Prostate gland (tissue), 2 donors: ENCODE measurements at places on chromosomes 6 and 20. TPM values are rescaled to one million over a fixed set of nuclear protein-coding genes. Genes with fewer than 3 reads are reported as not detected.

DNA sequence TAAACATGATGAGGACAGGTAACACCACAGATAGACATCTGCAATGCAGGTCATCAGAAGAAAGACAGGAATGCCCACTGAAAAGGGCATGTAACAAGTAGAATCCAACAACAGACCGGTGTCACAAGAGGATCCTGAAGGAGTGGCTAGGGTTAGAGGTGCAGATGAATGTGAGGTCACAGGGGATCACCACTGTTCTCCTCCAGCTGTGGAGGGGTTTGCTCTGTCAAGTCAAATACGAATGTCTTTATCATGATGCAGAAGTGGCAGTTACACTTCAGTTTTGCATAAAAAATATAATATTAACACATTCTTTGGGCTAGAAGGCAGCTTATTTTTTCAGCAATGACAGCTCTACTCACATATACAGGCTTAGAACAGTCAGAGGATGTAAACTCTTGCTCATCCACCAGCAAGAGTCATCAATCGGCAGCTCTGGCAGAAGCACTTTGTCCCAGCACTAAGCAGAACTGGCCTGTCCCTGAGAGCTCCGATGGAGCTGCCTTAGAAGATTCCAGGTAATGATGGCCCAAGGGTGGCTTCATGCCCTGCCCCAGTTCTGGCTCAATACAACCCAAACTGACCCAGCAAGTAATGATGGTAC, 130.4 kb upstream of the TRAF3IP2 start:
- H3K36me3 ChIP-seq: no peaks in the 10 kb centered on the region
- no peaks in the 10 kb centered on the region for H3K27me3 ChIP-seq
- no peak overlapping the region for H3K4me3 ChIP-seq

GRCh38 chr6:169340395-169340794, 86.7 kb upstream of the THBS2 start:
- peak; percentile 31 for DNase-seq
- H3K36me3 ChIP-seq: no peaks in the 10 kb centered on the region
- H3K27ac ChIP-seq: no peak overlapping the region
- no peaks in the 10 kb centered on the region for H3K27me3 ChIP-seq
- no peak overlapping the region for H3K4me3 ChIP-seq

- DNase-seq: no peak
- no peak overlapping the region for H3K4me3 ChIP-seq
- H3K4me1 ChIP-seq: no peaks in the 10 kb centered on the region
- H3K27ac ChIP-seq: no peak overlapping the region
- H3K27me3 ChIP-seq: no peaks in the 10 kb centered on the region
Observed at GRCh38 chr20:62112368-62112767, 9.9 kb upstream of the LSM14B start.

GRCh38 chr20:10961651-10962288, 288.0 kb upstream of the JAG1 start:
- no peaks in the 10 kb centered on the region for H3K27me3 ChIP-seq
- no peaks in the 10 kb centered on the region for H3K36me3 ChIP-seq
- H3K27ac ChIP-seq: no peak overlapping the region
- H3K4me1 ChIP-seq: no peaks in the 10 kb centered on the region
- DNase-seq: peak; percentile 46

- no peak overlapping the region for H3K27ac ChIP-seq
- no peaks in the 10 kb centered on the region for H3K36me3 ChIP-seq
- no peaks in the 10 kb centered on the region for H3K27me3 ChIP-seq
- H3K4me1 ChIP-seq: no peaks in the 10 kb centered on the region
- DNase-seq: no peak
Observed at GRCh38 chr6:142823256-142823902, 121.6 kb downstream of the HIVEP2 start.

GRCh38 chr6:23137611-23138010, 568.2 kb downstream of the HDGFL1 start:
- H3K36me3 ChIP-seq: no peaks in the 10 kb centered on the region
- no peak for DNase-seq
- no peaks in the 10 kb centered on the region for H3K4me1 ChIP-seq
- no peak overlapping the region for H3K27ac ChIP-seq
- H3K27me3 ChIP-seq: no peaks in the 10 kb centered on the region

- no peaks in the 10 kb centered on the region for H3K36me3 ChIP-seq
- no peaks in the 10 kb centered on the region for H3K27me3 ChIP-seq
- DNase-seq: no peak
- H3K4me3 ChIP-seq: peak overlapping the region; percentile 58
- peak overlapping the region; percentile 93 for H3K27ac ChIP-seq
Observed at GRCh38 chr6:106513808-106514582, 115.3 kb downstream of the RTN4IP1 start.

DNA sequence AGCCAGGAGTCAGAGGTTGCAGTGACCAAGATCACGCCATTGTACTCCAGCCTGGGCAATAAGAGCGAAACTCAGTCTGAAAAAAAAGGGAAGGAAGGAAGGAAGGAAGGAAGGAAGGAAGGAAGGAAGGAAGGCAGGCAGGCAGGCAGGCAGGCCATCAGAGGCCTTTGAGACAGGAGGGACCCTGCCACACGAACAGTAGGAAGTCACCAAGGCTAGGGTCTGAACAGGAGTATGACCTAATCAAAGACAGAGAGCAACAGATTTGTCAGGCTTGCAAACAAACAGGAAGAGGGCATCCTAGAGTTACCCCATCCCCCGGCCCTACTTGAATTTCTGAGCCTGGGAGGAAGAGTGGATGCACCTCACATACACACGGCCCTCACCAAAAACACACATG, 67.1 kb downstream of the FGD2 start:
- no peak overlapping the region for H3K4me3 ChIP-seq
- H3K36me3 ChIP-seq: no peaks in the 10 kb centered on the region
- no peaks in the 10 kb centered on the region for H3K4me1 ChIP-seq

DNA sequence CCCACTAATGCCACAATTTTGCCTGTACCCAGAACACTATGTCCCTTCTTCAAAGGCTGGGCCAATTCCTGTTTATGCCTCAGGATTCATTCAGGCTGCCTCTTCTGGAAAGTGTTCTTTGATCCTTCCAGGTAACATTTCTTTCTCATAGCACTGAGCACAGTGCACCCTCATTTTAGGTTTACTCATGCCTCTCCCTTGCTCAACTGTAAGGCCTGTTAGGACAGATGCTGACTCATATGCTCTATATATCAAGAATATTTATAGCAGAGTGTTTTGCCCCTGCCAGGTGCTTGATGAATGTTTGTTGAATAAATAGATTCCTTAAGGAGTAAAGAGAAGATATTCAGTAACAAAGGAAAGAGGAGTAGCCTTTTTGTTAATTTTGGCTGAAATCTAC, 263.9 kb downstream of the PHF3 start:
- DNase-seq: peak; percentile 28
- no peaks in the 10 kb centered on the region for H3K36me3 ChIP-seq
- no peaks in the 10 kb centered on the region for H3K4me1 ChIP-seq

DNA sequence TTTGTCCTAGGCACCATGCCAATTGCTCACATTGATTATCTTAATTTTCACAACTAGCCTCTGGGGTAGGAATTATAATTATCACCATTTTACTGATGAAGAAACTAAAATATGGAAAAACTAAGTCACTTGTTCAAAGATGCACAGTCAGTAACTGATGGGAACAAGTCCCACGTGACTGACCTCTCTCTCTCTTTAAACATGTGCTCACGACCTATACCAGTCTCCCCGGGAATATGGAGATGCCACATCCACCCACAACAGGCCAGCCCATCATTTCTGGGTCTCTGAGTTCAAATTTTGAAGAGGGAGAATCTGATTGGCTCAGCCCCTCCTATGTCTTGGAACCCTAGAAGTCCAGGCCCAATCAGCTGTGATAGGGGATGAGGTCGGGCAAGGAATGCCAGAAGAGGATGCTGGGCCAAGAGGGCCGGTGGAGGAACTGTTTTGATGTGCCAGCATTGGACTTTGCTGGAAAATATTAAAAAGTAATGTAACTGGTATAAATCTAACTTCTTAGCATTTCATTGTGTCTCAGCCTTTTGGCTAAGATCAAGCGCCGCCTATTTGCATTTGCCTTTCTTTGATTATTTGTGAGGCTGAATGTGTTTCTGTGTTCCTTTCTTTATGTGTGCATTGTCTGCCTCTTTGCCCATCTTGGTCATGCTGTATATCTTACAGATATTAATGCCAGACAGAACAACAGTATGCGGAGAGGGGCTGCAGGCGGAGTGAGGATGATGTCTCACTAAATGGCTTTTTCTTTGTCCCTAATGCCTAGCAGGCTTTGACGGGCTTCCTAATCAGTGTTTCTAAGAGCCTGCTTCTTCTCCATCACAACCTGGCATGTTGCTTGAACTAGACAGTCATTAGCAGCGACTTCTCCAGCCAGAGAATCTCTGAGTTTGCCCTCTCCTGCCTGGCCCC, 126.6 kb downstream of the VEGFA start:
- no peaks in the 10 kb centered on the region for H3K36me3 ChIP-seq
- no peak overlapping the region for H3K27ac ChIP-seq
- no peak overlapping the region for H3K4me3 ChIP-seq
- H3K27me3 ChIP-seq: no peaks in the 10 kb centered on the region
- no peaks in the 10 kb centered on the region for H3K4me1 ChIP-seq

GRCh38 chr6:101212640-101213039, 180.9 kb upstream of the GRIK2 start:
- no peaks in the 10 kb centered on the region for H3K36me3 ChIP-seq

GRCh38 chr6:12527339-12527738, 189.2 kb upstream of the PHACTR1 start:
- no peaks in the 10 kb centered on the region for H3K4me1 ChIP-seq
- DNase-seq: no peak
- no peaks in the 10 kb centered on the region for H3K27me3 ChIP-seq
- H3K36me3 ChIP-seq: no peaks in the 10 kb centered on the region
- no peak overlapping the region for H3K27ac ChIP-seq

GRCh38 chr6:106626485-106626884, 2.8 kb downstream of the RTN4IP1 start:
- H3K27ac ChIP-seq: no peak overlapping the region
- no peak overlapping the region for H3K4me3 ChIP-seq
- no peaks in the 10 kb centered on the region for H3K27me3 ChIP-seq
- DNase-seq: no peak
- no peaks in the 10 kb centered on the region for H3K4me1 ChIP-seq
- no peaks in the 10 kb centered on the region for H3K36me3 ChIP-seq

GRCh38 chr6:157884756-157885155, 61.7 kb downstream of the SNX9 start:
- no peaks in the 10 kb centered on the region for H3K4me1 ChIP-seq
- H3K27ac ChIP-seq: no peak overlapping the region
- H3K4me3 ChIP-seq: no peak overlapping the region
- DNase-seq: no peak
- no peaks in the 10 kb centered on the region for H3K36me3 ChIP-seq

DNA sequence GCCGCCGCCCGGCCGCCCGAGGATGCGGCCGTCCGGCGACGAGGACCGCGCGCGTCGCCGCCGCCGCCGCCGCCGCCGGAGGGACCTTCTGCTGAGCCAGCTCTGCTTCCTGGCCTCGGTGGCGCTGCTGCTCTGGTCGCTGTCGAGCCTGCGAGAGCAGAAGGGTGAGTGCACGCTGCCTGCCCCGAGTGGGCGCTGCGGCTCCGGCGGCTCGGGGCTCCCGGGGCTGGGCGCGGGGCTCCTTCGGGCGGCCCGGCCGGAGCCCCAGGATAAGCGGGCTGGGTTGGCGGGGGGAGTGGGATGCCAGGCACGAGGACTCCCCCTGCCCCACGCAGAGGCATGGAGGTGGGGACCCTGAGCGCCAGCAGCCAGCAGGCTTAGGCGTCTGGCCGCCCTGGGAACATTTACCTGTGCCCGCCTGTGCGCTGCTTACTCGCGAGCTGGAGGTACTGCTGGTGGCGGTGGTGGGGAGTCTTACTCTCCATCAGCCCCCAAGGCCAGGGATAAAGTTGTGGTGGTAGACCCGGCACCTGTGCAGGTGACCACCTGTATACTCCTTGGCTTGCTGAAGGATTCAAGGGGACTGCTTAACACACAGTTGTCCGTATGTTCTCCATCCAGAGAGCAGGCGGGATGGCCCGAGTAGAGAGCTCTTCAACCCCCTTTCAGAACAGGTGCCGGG, 520 bp downstream of the SLC24A3 start:
- peak overlapping the region; percentile 45 for H3K4me3 ChIP-seq
- H3K36me3 ChIP-seq: no peaks in the 10 kb centered on the region
- H3K27me3 ChIP-seq: no peaks in the 10 kb centered on the region
- no peaks in the 10 kb centered on the region for H3K4me1 ChIP-seq
- peak; percentile 74 for DNase-seq

DNA sequence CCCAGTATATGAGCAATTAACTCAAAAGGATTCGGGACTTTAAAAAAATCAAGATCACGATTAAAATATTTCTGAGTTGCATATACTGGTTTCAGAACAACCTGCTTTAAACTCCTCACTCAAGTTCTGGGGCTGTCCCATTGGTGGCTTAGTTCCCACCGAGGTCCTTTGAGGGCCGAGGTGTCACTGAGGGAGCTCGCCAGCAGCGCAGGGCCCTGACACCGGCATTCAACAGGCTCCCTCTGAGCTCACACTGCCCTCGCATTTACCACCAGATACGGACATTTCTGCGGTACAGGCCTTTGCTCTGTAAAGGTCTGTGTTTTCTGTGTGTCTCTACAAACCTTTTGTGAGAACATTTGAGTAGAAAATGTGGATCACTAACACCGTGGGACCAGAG, 24.4 kb upstream of the BNIP5 start:
- no peaks in the 10 kb centered on the region for H3K27me3 ChIP-seq
- no peaks in the 10 kb centered on the region for H3K4me1 ChIP-seq
- no peak for DNase-seq
- no peak overlapping the region for H3K27ac ChIP-seq
- H3K4me3 ChIP-seq: no peak overlapping the region
- no peaks in the 10 kb centered on the region for H3K36me3 ChIP-seq

- H3K4me1 ChIP-seq: no peaks in the 10 kb centered on the region
- no peaks in the 10 kb centered on the region for H3K27me3 ChIP-seq
- H3K36me3 ChIP-seq: no peaks in the 10 kb centered on the region
- H3K27ac ChIP-seq: no peak overlapping the region
- DNase-seq: no peak
Observed at GRCh38 chr6:42505385-42505718, 53.6 kb upstream of the TRERF1 start.

- no peak overlapping the region for H3K4me3 ChIP-seq
- DNase-seq: no peak
- H3K4me1 ChIP-seq: no peaks in the 10 kb centered on the region
- H3K27me3 ChIP-seq: no peaks in the 10 kb centered on the region
- H3K27ac ChIP-seq: no peak overlapping the region
- no peaks in the 10 kb centered on the region for H3K36me3 ChIP-seq
Observed at GRCh38 chr6:9620263-9620662, 794.6 kb downstream of the TFAP2A start.

GRCh38 chr20:61531553-61532345, 279.7 kb downstream of the CDH4 start:
- H3K36me3 ChIP-seq: no peaks in the 10 kb centered on the region
- H3K27me3 ChIP-seq: peaks cover 5% of the 10 kb centered on the region
- H3K4me1 ChIP-seq: no peaks in the 10 kb centered on the region
- no peak overlapping the region for H3K27ac ChIP-seq
- no peak overlapping the region for H3K4me3 ChIP-seq
- no peak for DNase-seq

Gene DLK2
- total RNA-seq: 46.1 TPM

Gene NPEPL1
- total RNA-seq: 63.1 TPM

Gene C6orf15
- total RNA-seq: 0.51 TPM

Gene THBS2
- 3.3 TPM for total RNA-seq

Gene BACH2
- total RNA-seq: 5.7 TPM

Gene CCN6
- total RNA-seq: 0.62 TPM
